ENCODE measurements at places on chromosomes 16 and 17.

- DNase-seq, result no peak
Measured at GRCh38 chr17:43399839-43400328, 1.1 kb downstream of the ARL4D start.

GRCh38 chr16:87854053-87854906 is 15.0 kb downstream of the SLC7A5 start:
- no peak for DNase-seq

DNA sequence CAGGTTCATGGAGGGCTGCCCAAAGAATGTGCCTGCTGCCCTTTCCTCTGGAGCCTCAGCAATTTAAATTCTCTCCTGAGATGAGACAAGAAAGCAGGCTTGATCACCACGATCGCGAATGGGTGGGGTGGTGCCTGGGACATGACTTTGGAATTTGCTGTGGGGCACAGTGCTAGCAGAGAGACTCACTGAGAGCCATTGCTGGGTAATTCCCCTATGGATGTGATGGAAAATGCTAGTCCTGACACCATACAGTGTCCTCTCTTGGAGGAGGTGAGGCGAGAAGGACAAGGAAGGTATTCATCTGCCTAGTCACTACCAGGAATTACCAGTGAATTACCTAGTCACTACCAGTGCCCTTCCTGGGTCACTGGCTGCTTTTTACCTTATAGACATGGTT is 15.5 kb downstream of the FAM20A start:
- no peak for DNase-seq

DNA sequence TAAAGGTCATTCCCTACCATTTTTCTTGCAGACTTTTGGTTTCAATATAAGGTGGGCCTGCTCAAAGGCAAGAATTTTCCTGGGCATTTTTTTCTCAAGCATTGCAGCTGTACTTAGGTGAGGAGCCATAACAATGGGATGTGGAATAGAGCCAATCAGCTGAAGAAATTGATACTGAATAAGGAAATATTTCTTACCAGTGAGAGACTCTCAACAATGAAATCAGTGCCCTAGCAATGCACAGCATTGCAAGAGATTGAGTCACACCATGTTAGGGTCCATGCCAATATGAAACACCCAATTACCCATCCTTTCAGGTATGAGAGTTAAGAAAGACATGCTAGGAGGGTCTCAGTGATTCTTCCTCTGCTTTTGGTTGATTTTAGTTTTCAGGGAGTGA is 237.6 kb downstream of the SOX9 start:
- no peak for DNase-seq

DNA sequence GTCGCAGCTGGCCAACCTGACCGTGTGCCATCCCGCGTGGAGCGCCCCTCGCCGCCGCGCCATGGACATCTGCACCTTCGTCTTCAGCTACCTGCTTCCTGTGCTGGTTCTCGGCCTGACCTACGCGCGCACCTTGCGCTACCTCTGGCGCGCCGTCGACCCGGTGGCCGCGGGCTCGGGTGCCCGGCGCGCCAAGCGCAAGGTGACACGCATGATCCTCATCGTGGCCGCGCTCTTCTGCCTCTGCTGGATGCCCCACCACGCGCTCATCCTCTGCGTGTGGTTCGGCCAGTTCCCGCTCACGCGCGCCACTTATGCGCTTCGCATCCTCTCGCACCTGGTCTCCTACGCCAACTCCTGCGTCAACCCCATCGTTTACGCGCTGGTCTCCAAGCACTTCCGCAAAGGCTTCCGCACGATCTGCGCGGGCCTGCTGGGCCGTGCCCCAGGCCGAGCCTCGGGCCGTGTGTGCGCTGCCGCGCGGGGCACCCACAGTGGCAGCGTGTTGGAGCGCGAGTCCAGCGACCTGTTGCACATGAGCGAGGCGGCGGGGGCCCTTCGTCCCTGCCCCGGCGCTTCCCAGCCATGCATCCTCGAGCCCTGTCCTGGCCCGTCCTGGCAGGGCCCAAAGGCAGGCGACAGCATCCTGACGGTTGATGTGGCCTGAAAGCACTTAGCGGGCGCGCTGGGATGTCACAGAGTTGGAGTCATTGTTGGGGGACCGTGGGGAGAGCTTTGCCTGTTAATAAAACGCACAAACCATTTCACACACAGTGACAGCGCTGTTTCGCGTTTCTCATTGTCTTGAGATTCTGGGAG is 2.0 kb upstream of the ZACN start:
- DNase-seq, result no peak

All from A549 (cell line).